ENCODE measurements at places on chromosomes 12 and 14. TPM values are rescaled to one million over a fixed set of nuclear protein-coding genes. Genes with fewer than 3 reads are reported as not detected.

The STAC3 gene
- 2.0 TPM for total RNA-seq

The ENDOU gene
- total RNA-seq: not detected

The CFAP73 gene
- not detected for total RNA-seq

The PLEKHD1 gene
- 0.37 TPM for total RNA-seq

The TRHDE gene
- 1.0 TPM for total RNA-seq

The DEGS2 gene
- 0.72 TPM for total RNA-seq

The P3H3 gene
- total RNA-seq: 55.0 TPM

The UNC79 gene
- 2.8 TPM for total RNA-seq

The LMNTD1 gene
- not detected for total RNA-seq

The DCN gene
- not detected for total RNA-seq
